ENCODE measurements at places on chromosomes 7 and 10.

- DNase-seq: no peak
These were observed 42.1 kb upstream of the PLXNA4 start for GRCh38 chr7:132618271-132618955.

GRCh38 chr7:66905278-66905677 lies 15.7 kb upstream of the TMEM248 start:
- no peak for DNase-seq

DNA sequence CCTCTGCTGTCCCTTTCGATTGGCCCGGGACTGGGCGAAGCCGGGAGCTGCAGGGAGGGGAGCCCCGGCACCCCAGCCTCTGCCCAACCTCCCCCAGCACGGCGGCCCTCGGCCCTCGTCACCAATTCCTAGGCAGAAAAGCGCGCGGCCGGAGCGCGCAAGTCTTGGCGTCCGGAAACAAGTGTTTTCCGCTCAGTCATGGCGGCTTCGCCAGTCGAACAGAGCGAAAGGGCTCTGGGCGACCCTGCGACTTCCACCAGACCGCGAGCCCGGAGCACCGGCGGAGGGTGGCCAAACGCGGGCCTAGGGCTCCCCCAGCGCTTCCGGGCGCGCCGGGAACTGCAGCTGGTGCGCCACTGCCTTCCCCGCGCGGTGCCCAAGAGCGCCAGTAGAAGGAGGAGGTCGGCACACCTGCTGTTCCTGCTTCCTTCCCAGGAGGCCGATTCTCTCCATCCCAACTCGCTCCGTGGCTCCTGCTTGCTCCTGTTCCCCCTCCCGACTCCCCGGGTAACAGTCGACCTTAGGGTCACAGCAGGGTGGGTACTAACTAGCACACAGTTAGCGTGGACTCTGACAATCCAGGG lies 729.9 kb downstream of the ZWINT start:
- peak; percentile 73 for DNase-seq

DNA sequence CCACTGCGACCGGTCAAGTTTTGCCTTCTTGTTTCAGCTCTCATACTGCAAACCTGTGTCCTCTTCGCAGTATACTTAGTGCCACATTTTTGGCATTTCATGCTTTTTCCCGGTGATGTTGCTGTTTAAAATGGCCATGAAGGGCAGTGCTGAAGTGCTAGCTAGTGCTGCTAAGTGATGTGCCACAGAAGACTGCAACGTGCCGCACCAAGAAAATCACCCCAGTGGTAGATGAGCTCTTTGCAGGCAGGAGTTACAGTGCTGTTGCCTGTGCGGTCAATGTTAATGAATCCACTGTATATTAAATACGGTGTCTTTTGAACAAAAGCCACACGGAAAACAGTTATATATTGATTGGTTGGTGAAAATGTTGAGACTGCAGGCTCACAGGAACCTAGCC lies 120.3 kb downstream of the ANLN start:
- DNase-seq: no peak

GRCh38 chr10:1576467-1577372 lies 160.6 kb downstream of the ADARB2 start:
- DNase-seq: no peak

- peak; percentile 55 for DNase-seq
These were observed 1154.8 kb downstream of the GATA3 start for GRCh38 chr10:9209105-9209798.

GRCh38 chr7:27516421-27516820 lies 146.3 kb downstream of the HIBADH start:
- DNase-seq: no peak

GRCh38 chr10:78378192-78378591 lies 344.5 kb downstream of the RPS24 start:
- no peak for DNase-seq

DNA sequence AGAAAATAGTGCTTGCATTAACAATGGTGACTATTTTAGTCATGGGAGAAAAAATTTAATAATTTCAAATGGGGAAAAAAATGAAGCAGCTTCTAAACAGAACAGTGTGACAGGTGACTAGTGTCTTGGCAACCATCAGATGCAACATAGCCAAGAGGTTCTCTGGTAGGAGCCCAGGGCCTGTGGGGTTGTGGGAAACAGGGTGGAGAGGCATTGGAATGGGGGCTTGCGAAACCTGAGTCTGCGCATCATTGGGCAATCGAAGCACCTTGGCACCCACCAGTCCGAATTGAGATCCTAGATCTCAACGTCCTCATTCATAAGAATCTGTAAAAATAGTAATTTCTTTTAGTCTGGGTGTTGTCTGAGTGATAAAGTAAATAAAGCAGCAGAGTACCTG lies 19.2 kb upstream of the PARD3 start:
- DNase-seq: no peak

DNA sequence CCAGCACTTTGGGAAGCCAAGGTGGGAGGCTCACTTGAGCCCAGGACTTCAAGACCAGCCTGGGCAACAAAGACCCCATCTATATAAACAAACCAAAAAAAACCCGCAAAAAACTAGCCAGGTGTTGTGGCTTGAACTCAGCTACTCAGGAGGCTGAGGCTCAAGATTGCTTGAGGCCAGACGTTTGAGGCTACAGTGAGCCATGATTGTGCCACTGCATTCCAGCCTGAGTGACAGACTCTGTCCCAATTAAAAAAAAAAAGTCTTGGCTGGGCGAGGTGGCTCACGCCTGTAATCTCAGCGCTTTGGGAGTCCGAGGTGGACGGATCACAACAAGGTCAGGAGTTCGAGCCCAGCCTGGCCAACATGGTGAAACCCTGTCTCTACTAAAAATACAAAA lies 11.4 kb downstream of the RABGEF1 start:
- DNase-seq: no peak

- no peak for DNase-seq
These were observed 419.8 kb downstream of the GRID1 start for GRCh38 chr10:85946713-85947326.

DNA sequence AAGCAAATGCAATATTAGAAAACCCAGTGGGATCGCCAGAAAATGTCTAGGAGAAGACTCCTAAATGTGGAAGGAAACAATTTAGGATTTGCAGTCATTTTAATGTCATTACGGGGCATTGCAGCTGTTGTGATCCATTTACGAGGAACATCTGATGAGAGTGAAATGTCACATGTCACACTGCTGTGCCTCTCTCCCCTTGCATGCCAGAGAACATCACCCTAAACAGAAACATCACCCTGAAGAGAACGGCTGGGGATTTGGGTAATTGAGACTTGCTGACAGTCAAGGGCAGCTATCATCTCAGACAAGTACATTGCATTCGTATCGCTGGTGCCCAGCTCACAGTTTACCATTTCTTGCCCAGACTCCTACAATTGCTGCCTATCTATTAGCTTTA lies 785.7 kb upstream of the POM121L12 start:
- DNase-seq: no peak

GRCh38 chr7:43758822-43759683 lies 573 bp downstream of the BLVRA start:
- peak; percentile 41 for DNase-seq

- DNase-seq: no peak
These were observed 33.5 kb downstream of the HSPA12A start for GRCh38 chr10:116708877-116709276.

Data from kidney tubule cell (primary cell).